ENCODE measurements at places on chromosomes 1 and 21. TPM values are rescaled to one million over a fixed set of nuclear protein-coding genes. Genes with fewer than 3 reads are reported as not detected.

GRCh38 chr1:45393718-45394302 is 53.6 kb upstream of the MUTYH start:
- DNase-seq: no peak

Gene VANGL2
- total RNA-seq: 0.10 TPM

- no peak for DNase-seq
Measured at GRCh38 chr1:8249838-8250237, 68.1 kb upstream of the SLC45A1 start.

Gene RSPH1
- 0.12 TPM for total RNA-seq

DNA sequence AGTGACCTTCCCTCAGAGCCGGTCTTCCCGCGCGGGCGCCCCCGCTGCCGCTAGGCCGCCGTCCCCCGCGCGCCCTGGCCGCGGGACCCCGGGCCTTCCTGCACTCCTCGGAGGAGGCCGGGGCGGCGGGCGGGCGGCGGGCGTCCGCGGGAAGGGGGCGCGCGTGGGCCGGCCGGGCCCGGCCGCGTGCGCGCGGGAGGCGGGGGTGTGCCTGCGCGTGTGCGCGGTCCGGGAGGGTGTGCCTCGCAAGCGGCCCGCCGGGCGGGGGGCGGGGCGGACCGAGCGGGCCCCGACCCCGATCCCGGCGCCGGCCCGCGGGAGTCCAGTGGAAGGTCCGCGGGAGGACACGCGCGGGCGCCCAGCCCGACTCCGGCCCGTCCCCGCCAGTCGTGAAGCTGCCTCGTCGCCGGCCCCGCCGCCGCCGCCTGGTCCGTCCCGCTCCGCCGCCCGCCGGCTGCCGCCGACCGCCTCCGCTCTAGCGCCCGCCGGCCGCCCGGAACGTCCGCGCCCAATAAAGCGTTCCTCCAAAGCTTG is 438 bp downstream of the MRPS6 start:
- DNase-seq: peak; percentile 28

Gene KCNE2
- not detected for total RNA-seq

Gene LYPD8
- 1.4 TPM for total RNA-seq

DNA sequence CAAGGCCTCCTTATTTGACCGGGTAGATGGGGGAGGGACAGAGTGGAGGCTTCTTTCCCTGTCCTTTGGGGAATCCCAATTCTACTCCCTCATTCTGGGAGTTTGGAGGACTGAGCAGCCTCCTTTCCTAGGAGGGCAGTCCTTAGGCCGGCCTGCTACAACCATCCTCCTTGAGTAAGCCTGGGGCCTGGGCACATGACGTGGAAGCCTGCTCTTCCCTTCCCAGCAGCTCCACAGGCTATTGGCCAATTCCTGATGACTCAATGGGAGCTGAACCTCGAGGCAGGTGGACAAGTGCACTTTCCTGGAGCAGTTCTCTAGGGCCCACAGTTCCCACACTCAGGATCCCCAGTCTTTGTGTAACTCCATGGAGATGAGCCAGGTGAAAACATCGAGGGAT is 3.1 kb downstream of the KCNA10 start:
- DNase-seq: no peak

GRCh38 chr1:193565971-193566577 is 379.7 kb upstream of the B3GALT2 start:
- no peak for DNase-seq

DNA sequence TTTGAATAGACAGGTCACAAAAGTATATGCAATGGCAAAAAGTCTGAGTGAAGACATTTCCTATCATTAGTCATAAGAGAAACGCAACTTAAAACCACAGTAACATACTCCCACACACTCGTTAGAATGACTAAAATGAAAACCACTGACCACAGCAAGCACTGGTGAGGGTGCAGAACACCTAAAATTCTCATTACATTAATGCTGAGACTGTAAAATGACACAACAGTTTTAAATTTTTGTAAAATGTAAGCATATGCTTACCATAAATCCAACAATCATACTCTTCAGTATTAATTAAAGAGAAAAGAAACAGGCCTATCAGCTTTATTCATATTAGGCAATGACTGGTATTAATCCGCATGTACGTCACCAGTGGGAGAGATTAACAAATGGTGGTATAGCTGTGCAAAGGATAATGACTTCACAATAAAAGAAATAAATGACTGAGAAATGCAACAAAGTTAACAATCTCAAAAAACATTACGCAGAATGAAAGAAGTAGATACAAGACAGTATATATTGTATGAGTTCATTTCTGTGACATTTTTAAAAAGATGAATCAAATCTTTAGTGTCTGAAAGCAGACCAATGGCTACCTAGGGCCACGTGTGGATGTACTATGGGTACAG is 253.5 kb downstream of the AKT3 start:
- DNase-seq: peak; percentile 84

GRCh38 chr1:29973406-29973805 is 737.1 kb downstream of the PTPRU start:
- peak; percentile 12 for DNase-seq

DNA sequence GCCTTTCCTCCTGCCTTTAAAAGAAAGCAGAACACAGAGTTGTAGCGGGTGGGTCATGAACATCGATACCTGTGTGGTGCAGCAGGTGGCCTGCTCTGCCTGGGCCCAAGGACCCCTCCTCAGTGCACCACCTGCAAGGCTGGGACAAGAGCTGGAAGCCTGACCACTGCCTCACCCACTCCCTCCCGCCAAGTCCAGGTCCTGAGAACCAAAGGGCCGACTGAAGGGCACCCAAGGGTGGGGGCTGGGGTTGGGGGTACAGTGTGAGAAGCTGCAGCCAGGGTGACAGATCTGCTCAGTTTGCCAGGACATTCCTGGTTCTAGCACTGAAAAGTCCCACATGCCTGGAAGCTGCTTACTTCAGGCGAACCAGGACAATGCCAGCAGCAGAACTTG is 36.1 kb downstream of the NTPCR start:
- no peak for DNase-seq

DNA sequence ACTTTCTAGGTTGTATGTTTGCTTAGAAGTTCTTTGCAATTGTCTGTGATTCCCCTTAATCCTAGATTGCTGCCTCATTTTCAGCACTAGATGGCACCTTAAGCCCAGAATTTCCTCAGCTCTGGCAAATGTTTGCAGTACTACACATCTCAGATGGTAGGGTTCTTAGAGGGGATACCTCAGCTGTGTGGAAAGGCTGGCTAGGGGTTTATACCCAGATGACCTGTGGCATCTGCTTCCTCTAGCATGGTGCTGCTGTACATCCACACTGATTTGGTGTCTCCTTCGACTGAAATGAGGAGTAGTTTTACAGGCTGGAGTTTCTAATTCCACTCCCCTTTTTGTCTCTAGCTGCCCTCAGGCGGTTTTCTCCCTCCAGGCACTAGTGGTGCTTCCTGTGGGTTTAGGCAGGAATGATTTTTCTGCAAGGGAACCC is 23.5 kb downstream of the ASB17 start:
- peak; percentile 70 for DNase-seq

GRCh38 chr1:41608211-41608610 is 123.7 kb upstream of the EDN2 start:
- DNase-seq: no peak

- no peak for DNase-seq
Measured at GRCh38 chr1:21909286-21909759, 27.8 kb downstream of the HSPG2 start.

Gene HCRTR1
- total RNA-seq: not detected

Gene OLFML3
- 9.7 TPM for total RNA-seq
